Smooth muscle cell of the pulmonary artery (primary cell): ENCODE measurements at places on chromosomes 7 and 10. TPM values are rescaled to one million over a fixed set of nuclear protein-coding genes. Genes with fewer than 3 reads are reported as not detected.

TRIM50 gene
- not detected in 2 replicates for total RNA-seq

CYP2C9 gene
- not detected in 2 replicates for total RNA-seq

GPR141 gene
- total RNA-seq, result not detected in 2 replicates

PARP12 gene
- 18.6 and 19.4 TPM in 2 replicates for total RNA-seq

EGR2 gene
- total RNA-seq, result 0.36 and 1.7 TPM in 2 replicates

XRCC2 gene
- 0.86 and 1.2 TPM in 2 replicates for total RNA-seq

SORCS3 gene
- total RNA-seq, result 0.03 TPM in 1 of 2 replicates, not detected in the other

ASAH2B gene
- 2.2 and 2.3 TPM in 2 replicates for total RNA-seq

RADIL gene
- 0.13 and 2.0 TPM in 2 replicates for total RNA-seq

CC2D2B gene
- 0.07 and 0.17 TPM in 2 replicates for total RNA-seq

VAX1 gene
- total RNA-seq, result not detected in 2 replicates

LRRC4 gene
- 0.03 TPM in 1 of 2 replicates, not detected in the other for total RNA-seq

STRIP2 gene
- 2.2 and 20.9 TPM in 2 replicates for total RNA-seq

TMEM213 gene
- not detected in 2 replicates for total RNA-seq

SLC39A12 gene
- total RNA-seq, result not detected in 2 replicates

GIMAP7 gene
- total RNA-seq, result not detected in 2 replicates

NOS3 gene
- total RNA-seq, result 0.17 and 0.33 TPM in 2 replicates

AQP1 gene
- total RNA-seq, result 71.5 and 335 TPM in 2 replicates

AKR1D1 gene
- 0.07 TPM in 1 of 2 replicates, not detected in the other for total RNA-seq
